ENCODE measurements at places on chromosomes 2 and 18.

DNA sequence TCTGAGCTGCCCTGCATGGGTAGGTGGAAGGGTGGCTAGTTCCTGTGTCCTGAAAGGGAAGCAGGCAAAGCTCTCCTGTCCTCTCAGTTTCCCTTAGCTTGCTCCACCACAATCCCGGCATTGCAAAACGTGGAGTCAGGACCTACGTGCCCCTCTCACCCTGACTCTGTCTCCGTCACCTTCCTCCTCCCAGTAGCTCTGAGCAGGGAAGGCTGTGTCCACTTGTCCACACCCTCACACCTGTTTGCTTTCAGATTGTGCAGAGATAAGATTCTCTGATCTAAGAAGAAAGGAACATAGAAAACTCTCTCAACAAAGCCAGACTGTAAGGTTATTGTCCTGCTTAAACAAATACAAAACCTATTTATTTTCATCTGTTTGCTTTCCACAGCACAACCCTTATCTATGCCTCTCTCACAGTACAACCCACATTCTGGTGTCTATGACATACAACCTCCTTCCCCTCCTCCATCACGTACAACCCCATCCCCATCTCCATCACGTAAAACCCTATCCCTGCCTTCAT is 79.0 kb downstream of the ALPK2 start:
- ATAC-seq: no peak

DNA sequence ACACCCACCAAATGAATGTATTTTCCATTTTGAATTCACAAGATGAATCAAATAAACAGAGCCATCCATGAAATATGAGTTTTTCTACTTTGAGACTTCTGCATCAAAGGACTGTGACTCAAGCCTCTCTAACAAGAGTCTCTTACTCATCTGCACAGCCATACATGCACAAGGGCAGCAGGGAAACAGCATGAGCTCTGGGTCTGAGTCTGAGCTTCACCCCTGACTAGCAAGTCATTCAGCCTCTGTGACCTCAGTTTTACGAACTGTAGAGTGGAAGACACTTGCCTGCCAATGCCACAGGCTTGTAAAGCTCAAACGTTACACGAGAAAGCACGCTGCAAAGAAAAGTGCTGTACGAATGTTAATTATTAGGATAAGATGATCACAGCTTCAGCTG is 42.9 kb downstream of the MREG start:
- peak; percentile 66 for ATAC-seq

GRCh38 chr2:149487189-149487588 is 100.4 kb downstream of the MMADHC start:
- no peak for ATAC-seq

DNA sequence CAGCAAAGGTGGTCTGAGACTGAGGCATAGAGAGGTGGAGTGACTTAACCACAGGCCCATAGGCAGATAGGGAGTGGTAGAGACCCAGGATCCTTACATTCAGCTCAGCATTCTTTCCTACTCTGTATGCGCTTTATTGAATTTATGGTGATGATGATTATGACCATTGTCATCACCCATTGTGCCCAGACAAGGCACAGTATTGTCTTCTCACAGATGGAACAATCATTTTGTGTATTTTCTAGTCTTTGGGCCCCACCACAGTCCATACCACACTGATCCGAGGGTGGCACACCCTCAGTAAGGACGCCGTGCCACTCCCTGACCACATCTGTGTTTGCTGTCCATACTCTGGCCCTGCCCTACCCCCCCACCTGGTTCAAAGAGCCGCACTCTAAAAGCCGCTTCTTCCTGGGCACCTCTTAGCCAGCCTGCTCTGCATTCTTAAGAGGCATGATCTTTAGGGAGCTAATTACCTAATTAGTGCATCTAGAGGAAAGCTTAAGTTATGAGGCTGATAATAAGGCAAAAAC is 179.6 kb upstream of the SMAD2 start:
- ATAC-seq: peak; percentile 31
